Right renal pelvis (tissue), 4 donors: ENCODE measurements at places on chromosomes 2 and 18. TPM values are rescaled to one million over a fixed set of nuclear protein-coding genes. Genes with fewer than 3 reads are reported as not detected.

CD207 gene
- 0.08 TPM for polyA plus RNA-seq

- no peak for DNase-seq
Observed at GRCh38 chr18:48459016-48459415, 49.8 kb upstream of the ZBTB7C start.

- DNase-seq: no peak
Observed at GRCh38 chr2:36451512-36451911, 95.9 kb downstream of the CRIM1 start.

DNA sequence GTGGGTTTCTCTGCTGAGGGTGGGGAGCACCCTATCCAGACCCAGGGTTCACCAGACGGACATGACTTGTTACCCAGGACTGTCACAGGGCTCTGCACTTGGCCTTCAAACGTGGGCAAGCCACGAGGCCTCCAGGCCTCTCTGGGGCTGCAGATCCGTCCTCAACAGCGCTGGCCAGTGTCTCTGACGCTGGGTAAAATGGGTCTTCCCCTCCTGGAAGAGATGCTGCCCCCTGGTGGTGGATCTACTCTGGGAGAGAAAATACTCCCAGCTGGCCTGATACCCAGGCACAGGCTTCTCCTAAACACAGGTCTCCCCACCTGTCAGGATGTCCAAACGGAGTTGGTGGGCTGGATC lies 3.7 kb downstream of the GPR17 start:
- DNase-seq: peak; percentile 60

DNA sequence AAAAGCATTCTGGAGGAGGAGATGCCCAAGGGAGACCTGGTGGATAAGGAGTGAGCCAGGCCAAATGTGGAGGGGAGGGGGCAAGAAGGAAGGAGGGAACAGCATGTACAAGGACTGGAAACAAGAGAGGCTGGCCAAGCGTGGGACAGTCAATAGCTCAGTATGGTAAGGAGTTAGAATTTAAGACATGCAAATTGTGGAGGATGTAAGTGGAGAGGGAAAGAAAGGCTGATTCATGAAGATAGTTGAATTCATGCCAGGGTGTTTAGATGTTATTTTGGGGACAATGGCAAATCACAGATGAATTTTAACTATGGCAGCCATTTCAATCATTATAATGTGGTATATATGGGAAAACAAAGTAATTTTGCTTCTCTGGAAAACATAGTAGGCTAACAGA lies 462.3 kb downstream of the MEIS1 start:
- no peak for DNase-seq

DNA sequence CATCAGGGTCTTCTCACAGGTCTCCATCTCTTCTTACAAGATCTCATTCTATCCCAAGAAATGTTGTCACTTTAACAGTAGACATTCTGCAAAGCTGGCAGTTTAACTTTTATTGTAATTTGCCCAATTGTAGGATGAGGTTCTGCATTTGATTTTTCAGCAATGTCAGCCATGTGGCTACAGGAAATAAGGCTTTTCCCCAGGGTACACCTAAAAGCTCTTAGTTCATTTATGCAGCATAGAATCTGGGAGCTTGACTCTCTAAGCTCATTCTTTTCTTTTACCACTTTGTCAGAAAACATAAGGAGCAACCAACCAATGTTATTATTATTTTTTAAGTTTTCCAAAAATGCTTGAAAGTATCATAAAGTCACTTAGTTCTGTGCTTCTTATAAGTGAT lies 123.4 kb downstream of the CALCRL start:
- no peak for DNase-seq

- DNase-seq: no peak
Observed at GRCh38 chr2:215365184-215365658, 53.4 kb downstream of the ATIC start.

GRCh38 chr2:196851088-196851487 lies 41.9 kb upstream of the C2orf66 start:
- DNase-seq: no peak
